ENCODE measurements at places on chromosomes 6 and 20.

- DNase-seq, result no peak
These were observed 2.5 kb downstream of the RBM39 start for GRCh38 chr20:35739294-35740163.

DNA sequence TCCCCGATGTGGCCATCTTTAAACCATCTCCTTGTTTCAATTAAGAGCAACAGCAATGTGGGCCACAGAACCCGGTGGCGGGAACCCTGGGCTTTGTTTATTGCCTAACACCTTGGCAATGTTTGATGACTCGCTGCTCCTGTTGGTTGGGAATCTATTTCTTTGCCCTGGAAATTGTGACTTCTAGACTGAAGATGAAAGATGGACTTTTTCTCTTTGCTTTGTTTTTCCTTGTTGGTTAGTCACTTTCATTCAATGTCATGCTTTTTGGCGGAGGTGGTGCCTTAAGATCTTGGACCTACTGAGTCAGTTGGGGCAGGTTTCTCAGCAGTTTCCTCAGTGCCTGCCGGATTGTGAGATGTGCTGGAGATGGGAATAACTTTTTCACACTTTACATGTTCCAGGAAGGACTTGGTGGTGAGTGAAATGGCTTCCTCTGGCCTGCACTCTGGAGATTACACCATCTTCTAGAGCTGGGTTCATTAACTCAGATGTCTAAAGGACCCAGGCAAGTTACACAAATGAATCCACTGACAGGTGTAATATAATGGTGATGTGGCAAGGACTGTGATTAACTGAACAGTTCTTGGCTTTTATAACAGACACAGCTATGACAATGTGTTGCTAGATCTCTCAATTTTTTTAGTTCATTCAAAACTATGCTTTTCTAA, 56.3 kb downstream of the TSHZ2 start:
- DNase-seq, result no peak

- DNase-seq, result no peak
These were observed 236.1 kb downstream of the BMP2 start for GRCh38 chr20:7003598-7003997.

- no peak for DNase-seq
These were observed 135.6 kb downstream of the SLC24A3 start for GRCh38 chr20:19347943-19348456.

- no peak for DNase-seq
These were observed 261.0 kb upstream of the RIN2 start for GRCh38 chr20:19497064-19497463.

DNA sequence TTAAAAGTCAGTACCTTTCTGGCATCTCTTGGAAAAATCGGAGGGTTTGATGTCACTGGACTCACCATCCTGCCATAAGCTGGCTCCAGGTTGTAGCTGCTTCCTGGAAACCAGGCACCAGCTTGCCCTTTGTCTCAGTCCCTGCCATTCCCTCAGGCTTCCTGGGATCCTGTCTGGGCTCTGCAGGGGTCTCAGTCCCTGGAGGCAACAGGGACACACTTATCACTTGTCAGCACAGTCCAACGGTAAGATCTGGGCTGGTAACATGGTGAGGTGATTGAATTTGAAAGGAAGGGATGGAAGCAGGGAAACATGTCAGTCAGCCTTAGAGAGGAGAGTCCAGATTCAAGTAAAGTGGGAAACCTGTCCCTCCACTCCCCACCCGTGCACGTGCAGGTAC, 147.6 kb upstream of the ECI2 start:
- no peak for DNase-seq

DNA sequence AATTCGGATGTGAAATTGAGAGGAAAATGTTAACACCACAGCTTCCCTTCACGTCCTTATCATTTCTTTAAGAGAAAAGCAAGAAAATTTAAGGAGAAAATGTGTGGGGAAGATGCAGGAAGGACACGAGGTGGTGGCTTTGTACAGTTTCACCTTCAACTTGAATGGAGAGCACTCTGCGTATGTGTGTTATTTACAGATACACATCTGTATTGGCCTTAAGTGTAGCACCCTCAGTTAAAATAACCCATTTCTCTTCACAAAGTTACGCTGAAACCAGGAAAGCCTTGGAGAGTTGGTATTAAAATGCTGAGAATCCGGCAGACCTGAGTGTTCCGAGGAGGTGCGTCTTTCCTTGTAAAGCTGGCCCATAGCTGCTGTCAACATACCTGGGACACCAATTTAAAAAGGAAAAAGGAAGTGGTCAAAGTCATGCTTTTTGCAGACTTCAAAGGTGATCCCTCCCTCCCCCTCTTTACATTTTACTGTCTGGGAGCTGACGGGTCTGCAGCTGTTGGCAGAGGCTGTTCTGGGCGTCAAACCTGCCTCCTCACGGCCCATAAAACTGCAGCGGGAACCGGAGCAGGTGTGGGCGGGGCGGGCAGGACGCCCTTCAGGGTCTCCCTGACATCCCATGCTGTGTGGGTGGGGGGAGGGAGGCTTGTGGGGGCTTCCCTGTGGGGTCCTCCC, 61.3 kb upstream of the TBXT start:
- DNase-seq, result no peak

- DNase-seq, result no peak
These were observed 33.9 kb downstream of the STXBP5 start for GRCh38 chr6:147238164-147238563.

DNA sequence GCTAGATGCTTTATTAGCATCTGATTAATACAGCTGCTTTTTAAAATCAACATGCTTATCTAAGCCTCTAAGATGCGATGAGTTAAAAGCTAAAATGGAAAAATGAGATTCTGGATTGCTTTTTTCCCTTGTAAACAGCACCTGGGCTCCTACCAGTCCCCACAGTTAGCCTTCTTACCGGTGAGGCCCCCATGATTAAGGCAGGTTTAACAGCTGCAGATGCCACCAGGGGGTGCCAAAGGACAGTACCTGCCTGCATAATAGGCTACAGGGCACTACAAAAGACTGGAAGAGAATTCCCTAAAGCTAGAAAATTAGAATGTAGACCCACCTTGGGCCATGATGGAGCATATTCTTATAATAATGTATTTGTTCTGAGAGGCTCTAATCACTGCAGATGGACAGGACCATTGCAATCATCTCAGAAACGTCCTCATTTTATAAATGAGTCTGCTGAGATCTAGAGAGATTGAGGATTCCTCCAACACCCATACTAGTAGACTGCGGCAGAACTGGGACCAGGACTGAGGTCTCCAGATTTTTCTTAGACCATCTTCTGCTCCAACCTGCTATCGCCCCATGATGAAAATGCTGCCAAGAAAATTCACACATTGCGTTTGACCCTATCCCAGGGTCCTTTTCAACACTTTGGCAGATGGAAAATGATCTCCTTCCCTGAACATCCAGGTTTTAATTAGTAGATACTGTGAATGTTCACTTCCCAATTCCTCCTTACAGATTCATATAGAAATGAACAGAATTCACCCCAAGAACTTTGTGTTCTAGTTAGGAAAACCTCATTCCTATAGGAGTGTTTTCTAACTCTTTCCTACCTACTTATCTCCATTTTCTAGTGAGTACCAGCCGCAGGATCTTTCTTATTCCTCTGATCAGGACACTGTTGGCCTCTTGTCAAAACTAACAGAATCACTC, 148.8 kb downstream of the RPS12 start:
- peak; percentile 67 for DNase-seq

GRCh38 chr20:56733967-56734366, 104.9 kb downstream of the TFAP2C start:
- DNase-seq, result no peak

DNA sequence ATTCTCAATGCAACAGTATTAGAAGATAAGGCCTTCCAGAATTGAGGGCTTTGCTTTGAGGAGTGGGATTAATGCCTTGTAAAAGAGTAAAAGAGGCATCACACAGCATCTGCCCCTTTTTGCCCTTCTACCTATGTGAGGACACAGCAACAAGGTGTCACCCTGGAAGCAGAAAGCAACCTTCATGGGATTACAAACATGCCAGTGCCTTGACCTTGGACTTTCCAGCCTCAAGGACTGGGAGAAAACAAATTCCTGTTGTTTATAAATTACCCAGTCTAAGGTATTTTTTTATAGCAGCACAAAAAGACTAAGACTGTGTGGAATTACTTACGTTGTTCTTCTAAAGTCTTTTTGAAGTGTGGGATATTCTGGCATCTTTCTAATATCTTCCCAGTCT, 150.0 kb upstream of the SLC22A16 start:
- DNase-seq, result no peak

GRCh38 chr6:6635869-6636268, 47.3 kb downstream of the LY86 start:
- no peak for DNase-seq

DNA sequence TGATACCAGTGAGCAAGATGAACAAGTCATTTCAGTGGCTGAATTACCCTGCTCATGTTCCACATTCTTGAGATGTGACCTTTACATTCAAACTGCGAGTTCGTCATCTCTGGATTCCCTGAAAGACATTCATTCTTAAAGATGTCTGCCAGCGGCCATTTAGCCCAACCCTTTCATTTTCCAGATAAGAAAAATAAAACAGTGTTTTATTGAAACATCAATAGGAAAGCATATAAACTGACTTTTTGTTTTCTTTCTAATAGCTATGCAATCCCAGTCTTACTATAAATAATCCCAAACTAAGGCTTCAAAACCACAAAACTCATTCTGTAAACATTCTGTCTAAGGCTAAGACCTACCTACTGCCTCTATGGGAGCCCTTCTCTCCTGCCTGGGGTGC, 134.0 kb downstream of the SAMD5 start:
- DNase-seq, result no peak

DNA sequence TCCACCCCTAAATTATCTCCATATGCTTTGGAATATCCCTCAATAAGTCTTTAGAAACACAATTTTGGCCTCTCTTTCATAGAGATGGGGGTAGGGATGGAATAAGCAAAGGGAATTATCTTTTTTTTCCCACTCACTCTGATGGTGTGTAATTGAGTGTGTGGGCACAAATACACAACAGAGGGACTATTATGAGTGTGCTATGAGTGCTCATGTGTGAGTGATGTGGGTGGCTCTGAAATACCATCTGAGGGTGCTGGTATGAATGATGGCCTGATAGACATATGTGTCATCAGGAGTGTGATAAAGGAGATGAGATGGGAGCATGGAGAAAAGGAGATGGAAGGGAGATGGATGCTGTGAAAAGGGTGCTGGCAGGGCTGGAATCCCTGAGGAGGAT, 35.6 kb downstream of the GSS start:
- DNase-seq, result no peak

GRCh38 chr6:147161974-147162495, 42.2 kb upstream of the STXBP5 start:
- no peak for DNase-seq

DNA sequence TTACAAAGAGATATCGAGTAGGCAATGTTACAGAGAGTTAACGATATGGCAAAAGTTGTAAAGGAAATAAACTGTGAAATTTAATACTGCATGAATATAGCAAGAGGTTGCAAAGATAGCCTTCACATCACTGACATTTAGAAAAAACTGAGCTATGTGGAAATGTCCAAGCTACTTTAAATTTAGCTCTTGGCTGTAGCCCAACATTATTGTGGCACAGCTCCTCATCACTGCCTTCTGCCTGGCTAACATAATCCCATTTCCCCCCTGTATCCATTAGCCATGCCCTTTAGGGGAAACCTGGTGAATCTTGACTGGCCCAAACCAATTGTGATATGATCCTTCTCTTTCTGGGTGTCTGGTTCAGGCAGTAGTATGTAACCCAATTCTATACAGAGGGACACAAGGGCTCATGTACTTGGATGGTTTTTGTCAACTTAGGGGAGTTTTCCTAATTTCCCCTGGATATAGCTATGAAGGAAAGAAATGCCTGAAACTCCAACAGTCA, 115.4 kb downstream of the PFDN4 start:
- DNase-seq, result no peak

All from body of pancreas (tissue), 4 donors.